GM13976 (cell line): ENCODE measurements at places on chromosomes 1 and 21.

DNA sequence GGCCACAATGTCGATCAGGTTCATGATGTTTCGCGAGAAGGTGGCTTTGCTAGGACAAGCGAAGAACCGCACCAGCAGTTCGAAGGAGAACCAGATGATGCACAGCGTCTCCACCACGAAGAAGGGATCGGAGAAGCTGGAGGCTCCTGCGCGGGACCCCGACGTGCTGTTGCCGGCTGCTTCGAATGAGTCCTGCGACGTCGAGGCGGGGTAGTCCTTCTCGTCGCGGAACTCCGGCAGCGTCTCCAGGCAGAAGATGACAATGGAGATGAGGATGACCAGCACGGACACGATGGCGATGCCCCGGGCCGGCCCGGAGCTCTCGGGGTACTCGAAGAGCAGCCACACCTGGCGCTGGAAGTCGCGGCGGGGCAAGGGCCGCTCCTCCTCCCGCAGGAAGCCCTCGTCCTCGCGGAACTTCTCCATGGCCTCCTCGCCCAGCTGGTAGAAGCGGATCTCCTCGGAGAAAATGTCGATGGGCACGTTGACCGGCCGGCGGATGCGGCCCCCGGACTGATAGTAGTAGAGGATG lies 869 bp downstream of the KCNA3 start:
- peak; percentile 4 for DNase-seq

DNA sequence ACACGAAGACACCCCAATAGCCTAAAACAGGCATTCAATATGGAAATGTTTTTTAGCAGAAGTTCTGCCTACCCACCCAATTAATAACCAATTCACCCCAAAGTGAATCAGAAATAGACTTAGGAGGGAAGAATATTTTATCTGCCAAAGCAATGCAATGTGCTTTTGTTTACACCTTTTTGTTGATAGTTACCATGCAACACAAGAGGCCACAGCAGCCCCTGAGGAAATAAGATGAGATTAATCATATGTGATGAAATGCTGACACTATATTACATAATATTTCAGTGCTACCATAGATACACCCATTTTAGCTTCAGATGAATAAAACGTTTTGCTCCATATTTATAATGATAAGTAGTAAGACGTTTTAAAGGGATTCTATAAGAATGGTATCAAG lies 60.9 kb upstream of the RGS2 start:
- no peak for DNase-seq

- no peak for DNase-seq
Observed at GRCh38 chr1:171286032-171286705, 27.8 kb upstream of the FMO4 start.

DNA sequence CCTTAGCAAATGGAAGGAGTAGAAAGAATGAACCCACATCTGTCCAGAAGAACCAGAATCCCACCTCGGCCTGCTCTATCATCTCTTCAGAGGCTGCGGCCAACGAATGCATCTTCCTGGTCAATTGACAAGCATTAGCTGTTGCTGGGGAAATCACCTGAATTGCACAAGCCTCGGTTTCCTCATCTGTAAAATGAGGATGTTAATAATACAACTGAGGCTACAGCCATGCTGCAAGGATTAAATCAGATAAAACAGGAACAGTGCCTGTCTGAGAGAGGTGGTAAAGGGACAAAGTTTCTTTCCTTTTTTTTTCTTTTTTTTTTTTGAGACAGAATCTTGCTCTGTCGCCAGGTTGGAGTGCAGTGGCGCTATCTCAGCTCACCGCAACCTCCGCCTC lies 99.8 kb downstream of the KIF14 start:
- DNase-seq, result no peak

DNA sequence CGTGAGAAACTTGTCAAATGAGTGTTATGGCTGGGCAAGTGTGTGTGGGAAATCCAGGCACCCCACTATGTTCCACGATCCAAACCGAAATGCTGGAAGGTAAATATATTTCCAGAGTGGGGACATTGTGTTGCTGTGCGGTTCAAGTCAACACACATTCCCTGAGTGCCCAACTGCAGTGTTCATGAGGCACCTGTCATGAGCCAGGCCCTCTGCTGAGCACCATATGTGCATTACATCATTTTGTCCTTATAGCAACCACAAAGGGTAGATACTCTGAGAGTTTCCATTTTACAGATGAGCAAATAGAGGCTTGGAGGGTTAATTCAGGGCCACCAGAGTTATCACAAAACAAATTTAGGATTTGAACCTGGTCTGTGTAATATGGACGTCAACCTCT lies 59.9 kb upstream of the SOD1 start:
- no peak for DNase-seq

- no peak for DNase-seq
Observed at GRCh38 chr1:37570528-37571334, 14.0 kb downstream of the DNALI1 start.

- DNase-seq, result no peak
Observed at GRCh38 chr1:243723050-243723449, 127.0 kb downstream of the AKT3 start.

DNA sequence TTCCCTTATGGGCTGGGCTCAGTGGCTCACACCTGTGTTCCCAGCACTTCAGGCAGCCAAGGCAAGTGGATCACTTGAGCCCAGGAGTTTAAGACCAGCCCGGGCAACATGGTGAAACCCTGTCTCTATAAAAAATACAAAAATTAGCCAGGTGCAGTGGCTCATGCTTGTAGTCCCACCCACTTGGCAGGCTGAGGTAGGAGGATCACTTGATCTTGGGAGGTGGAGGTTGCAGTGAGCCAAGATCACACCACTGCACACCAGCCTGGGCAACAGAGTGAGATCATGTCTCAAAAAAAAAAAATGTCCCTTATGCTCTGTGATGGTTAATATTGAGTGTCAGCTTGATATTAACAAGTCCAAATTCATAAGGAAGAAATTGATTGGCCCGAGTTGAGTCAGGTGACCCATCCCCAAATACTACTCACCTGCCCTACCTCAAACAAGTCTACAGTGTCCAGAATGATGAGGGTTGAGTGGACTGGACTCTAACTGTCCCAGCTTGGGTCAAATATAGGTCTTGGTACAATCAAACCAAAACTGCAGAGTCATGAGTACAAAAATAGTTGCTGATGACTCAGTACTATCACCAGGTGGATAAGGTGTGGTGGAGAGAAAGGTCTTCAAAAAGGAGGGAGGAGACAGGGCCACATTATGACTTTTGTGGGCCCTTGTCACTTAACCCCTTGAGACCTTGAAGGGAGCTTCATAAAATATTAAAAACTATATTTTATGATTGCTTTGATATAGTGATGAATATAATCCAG lies 161.0 kb downstream of the ZNF326 start:
- no peak for DNase-seq

- no peak for DNase-seq
Observed at GRCh38 chr1:237239248-237239647, 197.3 kb downstream of the RYR2 start.

DNA sequence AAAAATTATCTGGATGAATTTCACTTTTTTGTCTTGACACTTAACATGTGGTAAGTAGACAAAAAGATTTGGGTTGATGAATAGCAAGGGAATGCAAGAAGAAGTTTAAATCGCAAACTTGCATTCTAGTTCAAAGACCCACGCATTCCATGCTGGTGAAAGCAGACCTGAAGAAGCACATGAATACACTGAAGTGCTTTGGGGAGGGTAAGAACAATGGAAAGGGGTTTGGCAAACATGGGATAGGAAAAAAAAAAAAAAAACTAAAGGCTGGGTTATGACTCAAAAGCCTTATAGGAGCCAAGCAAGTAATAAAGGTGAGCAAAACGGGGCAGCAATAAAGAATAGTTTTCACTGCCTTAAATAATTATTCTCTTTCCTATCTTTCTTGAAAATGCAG lies 450.2 kb downstream of the LMO4 start:
- DNase-seq, result no peak

- no peak for DNase-seq
Observed at GRCh38 chr1:220734571-220735326, 13.4 kb upstream of the MTARC2 start.

GRCh38 chr1:8604041-8604945 lies 213.1 kb downstream of the RERE start:
- peak; percentile 57 for DNase-seq

GRCh38 chr1:183632114-183632513 lies 3.5 kb downstream of the ARPC5 start:
- no peak for DNase-seq

GRCh38 chr1:15626269-15626950 lies 9.2 kb downstream of the DDI2 start:
- DNase-seq, result no peak

DNA sequence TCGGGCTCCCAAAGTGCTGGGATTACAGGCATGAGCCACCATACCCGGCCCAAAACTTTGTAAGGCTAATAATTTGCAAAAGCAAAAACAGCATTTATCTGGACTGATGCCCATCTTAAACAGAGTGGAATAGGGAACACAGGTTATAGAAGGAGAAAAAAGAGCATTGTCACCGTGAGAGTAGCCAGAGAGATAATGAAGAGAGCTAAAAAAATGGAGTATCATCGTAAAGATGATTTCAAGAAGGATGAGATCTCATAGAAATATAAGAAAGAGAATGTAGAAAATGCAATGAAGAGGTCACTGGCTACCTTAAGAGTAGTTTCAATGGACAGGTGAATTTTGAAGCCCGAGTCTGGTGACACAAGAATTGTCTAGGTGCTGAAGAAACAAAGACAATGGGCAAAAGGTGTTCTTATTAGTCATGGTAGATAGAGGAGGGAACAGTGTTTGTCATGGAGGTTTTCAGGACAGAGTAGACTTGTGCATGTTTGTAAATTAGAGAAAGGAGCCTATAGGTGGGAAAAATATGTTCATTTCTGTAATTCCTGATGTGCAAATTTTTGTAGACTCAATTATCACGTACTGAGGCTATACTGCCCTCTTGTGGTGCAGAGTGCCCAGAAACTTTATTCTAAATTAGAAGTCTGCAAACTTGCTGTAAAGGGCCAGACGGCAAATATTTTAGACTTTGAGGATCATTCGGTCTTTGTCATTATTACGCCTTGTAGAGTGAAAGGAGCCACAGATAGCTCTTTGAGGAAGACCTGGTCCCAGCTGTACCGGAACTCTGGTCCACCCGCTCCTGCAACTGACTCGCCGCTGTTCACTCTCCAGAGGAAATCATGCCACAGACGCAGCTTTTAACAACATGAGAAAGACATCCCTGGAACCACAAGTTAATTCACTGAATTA lies 8.1 kb upstream of the TMEM183A start:
- DNase-seq, result peak; percentile 61

GRCh38 chr1:218521414-218522169 lies 176.5 kb downstream of the TGFB2 start:
- DNase-seq, result peak; percentile 49

- DNase-seq, result no peak
Observed at GRCh38 chr1:83511146-83511726, 487.7 kb downstream of the TTLL7 start.

DNA sequence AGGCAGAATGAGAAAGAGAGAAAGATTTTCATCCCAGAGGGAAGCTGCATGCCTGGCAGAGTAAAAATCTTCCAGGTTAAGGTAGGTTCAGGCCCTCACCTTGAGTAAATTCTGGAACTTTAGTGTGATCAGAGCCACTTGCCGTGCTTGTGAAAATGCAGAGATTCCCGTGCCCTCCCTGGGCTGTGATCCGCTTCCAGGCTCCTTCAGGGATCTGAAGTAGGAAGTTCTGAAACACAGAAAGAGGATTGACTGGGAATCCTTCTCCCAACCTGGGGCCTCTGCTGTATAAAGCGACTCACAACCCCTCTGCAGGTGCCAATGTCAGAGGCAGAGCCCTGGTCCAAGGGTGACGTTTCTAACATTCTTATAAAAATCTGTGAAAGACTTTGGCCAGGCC lies 26.6 kb downstream of the NUAK2 start:
- no peak for DNase-seq

GRCh38 chr1:236416165-236416564 lies 22.1 kb downstream of the EDARADD start:
- DNase-seq, result no peak

DNA sequence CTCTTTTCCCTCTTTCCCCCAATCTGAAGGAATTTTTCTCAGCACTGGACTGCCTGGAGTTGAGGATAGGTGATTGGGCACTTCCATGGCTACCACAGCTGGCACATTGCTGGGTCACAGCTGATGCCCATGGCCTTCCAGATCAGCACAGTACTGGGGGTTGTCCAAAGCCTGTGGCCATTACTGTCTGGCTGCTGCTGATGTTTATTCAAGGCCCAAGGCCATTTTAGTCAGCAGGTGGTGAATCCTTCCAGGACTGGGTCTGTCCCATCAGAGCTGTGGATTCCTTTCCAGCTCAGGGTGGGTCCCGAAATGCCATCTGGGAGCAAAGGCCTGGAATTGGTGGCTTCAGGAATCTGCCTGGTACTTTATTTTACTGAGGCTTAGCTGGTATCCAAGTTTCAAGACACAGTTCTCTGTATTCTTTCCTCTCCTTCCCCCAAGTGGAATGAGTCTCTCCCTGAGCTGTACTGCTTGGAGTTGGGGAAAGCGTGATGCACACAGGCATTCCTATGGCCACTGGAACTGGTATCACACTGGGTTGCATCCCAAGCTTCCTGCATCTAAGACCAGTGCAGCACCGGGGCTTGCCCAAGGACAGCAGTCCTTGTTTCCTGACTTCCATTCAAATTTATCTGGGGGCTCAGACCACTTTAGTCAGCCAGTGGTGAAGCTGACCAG lies 19.1 kb downstream of the GPR88 start:
- no peak for DNase-seq

GRCh38 chr21:28177124-28177523 lies 815.6 kb downstream of the LTN1 start:
- no peak for DNase-seq
